ENCODE measurements at places on chromosomes 2 and 18.

GRCh38 chr18:29874519-29875098, 1167.9 kb downstream of the DSC3 start:
- no peak for DNase-seq

GRCh38 chr18:62524440-62525200, 1.8 kb downstream of the ZCCHC2 start:
- DNase-seq = peak; percentile 41

DNA sequence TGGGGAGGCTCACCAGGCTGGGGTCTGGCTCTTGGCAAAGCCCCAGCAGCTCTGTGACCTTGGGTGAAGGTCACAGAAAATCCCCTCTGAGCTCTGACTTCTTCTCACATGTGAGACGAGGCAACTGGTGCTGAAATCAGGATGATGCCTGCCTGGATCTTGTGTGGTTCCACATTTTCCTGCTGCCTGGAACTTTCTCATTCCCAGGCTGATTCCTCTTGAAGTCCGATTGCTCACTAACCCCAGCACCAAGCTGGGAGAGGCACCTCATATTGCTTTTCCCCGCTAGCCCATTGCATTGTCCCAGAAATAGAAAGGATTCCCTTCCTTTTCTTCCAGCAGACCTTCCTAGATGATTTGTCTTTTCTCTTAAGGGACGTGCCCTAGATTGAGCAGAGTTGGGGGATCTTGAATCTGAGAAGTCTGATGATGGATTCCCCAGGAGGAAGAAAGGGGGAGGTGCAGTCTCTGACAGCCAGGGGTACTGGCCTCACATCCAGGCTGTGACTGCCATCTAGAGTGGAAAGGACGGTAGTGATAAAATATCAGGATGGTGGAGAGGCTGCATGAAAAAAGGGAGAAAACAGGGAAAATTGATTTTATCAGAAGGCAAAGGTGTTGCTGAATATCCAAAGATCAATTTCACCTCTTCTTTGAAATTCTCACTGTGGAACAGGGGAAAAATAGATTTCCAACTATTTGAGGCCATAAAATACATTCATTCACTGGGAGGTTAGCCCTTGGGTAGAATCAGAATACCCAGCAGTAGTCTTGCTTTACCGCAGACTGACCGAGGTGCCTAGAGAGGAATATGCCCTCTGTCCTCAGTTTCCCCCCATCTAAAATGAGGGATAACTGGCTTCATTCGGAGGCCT, 96.3 kb downstream of the FAM210A start:
- DNase-seq = peak; percentile 63

DNA sequence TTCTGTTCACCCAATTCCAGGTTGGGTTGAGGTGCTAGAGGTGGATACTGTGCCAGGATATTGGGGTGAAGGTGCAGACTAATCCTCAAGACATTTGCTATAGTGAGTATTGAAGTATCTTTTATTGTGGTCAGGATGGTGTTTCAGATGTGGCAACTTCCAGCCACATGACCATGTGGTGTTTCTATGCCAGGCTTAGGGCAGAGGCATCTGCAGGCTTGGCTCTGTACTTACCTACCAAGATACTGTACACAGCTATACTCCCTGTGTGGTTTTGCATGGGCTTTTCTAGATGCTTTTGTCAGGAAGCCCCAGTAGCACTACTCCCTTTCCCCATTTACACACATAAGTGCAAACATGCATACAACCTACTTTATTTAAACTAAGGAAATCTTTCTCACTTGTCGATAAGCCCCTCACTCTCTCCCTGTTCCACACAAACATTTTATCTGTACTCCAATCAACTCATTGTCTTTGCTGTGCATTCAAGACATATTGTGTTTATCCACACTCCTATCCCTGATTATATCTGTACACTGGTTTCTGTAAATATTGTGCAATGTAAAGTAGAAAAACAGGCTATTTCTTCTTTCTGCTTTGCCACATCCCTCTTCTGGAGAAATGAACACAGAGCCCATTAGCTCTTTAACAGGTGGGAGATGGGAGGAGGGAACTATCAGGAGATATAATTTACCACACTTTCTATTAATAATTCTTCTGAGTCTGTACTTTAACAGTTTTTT, 12.3 kb downstream of the ARL6IP6 start:
- no peak for DNase-seq

GRCh38 chr2:85905891-85906290, 17.1 kb upstream of the ST3GAL5 start:
- DNase-seq = no peak

- no peak for DNase-seq
Observed at GRCh38 chr2:130314377-130314776, 28.3 kb upstream of the IMP4 start.

- no peak for DNase-seq
Observed at GRCh38 chr18:44464398-44465180, 216.1 kb upstream of the SETBP1 start.

- DNase-seq = no peak
Observed at GRCh38 chr2:46841621-46842020, 74.0 kb downstream of the MCFD2 start.

DNA sequence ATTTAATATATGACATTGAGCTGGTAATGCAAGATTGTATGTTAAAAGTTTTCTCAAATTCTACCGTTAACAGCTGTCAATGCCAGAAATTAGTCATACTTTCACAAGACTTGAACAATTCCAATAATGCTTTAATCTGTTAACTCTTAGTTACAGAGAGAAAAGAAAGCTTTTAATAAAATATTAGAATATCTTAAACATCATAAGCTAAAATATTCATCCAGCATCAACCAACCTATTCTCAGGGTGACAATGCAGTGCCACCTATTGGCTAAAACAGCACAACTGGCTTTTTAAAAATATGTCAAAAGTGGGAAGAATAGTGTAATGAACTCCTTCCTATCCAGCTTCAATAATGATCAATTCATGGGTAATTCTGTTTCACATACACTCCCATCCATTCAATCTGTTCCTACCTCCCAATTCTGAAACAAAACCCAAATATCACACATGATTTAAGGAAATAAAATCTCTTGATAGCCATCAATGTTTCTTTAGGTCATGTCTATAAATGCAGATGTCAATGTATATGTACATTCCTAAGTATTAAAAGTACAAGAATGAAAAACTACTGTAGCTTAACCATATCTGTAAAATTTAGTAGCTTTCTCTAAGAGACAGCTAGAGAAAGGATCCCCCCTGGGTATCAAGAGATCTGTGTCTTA, 79.8 kb upstream of the CCDC141 start:
- peak; percentile 40 for DNase-seq

DNA sequence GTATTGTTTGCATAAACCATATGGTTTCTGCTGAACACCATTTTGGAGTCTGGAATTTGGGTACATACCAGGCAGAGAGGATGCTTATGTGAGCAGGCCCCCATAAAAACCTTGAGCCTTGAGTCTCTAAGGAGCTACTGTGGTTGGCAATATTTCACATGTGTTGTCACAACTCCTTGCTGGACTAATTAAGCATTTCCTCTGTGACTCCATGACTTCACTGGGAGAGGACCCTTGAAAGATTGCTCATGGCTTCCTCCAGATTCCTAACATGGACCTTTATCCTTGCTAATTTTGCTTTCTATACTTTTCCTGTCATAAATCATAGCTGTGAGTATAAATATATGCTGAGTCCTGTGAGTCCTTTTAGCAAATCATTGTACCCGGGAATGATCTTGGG, 7.6 kb upstream of the COQ10B start:
- no peak for DNase-seq

GRCh38 chr2:172299741-172300140, 127.6 kb upstream of the ITGA6 start:
- peak; percentile 94 for DNase-seq
